ENCODE measurements at places on chromosomes 11 and 22.

- no peak for DNase-seq
Observed at GRCh38 chr11:71368966-71369365, 79.2 kb downstream of the DHCR7 start.

DNA sequence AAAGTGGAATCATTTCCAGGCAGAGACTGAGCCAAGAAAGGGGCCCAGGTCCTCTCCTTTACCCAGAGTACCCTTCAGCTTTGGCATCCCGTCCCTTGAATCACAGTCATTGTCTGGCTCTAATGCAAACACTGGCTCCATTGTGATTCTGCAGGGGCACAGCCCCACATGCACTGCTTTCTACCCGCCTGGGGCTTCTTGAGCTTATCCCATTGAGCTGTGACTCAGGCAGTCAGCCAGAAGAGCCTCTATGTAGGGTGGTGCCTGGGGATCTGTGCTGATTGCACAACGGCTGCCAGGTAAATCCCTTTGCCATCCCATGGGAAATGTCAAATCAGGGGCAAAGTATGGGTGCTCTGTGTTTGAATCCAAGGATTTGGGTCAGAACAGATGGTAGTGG lies 88.9 kb downstream of the RASSF10 start:
- DNase-seq: no peak

- no peak for DNase-seq
Observed at GRCh38 chr22:11066458-11067285, 4461.3 kb upstream of the OR11H1 start.

GRCh38 chr11:102513869-102514268 lies 16.7 kb downstream of the MMP7 start:
- DNase-seq: no peak

DNA sequence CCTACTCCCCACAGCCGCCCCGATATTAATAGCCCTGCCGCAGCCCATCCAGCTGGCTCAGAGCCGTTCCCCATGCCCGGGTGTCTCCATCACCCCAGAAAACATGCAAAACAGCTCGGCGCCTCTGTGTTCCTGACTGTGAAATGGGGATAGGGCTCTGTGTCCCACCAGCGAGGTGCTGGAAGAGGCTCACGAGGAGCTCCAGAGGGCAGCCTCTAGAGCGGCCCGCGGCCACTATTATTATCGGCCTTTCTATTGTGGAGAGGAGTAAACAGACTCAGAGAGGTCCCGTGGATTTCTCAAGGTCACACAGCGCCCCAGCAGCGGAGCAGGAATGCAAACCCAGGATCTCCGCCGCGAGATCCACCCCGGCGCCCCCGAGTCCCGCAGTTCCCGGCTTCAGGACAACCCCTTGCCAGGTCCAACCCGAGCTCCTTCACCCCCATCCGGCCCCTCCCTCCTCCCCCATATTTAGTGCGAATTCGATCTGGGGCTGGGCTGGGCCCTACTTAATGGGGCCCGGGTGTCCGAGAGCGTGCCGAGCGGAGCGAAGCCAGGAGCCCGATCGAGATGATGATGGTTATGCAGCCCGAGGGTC lies at the start of gene ACTN3:
TSS of gene ACTN3 (plus strand) at position 536 of the 598 bp plus-strand sequence. CDS start at position 571, 35 bp downstream.
- DNase-seq: no peak

DNA sequence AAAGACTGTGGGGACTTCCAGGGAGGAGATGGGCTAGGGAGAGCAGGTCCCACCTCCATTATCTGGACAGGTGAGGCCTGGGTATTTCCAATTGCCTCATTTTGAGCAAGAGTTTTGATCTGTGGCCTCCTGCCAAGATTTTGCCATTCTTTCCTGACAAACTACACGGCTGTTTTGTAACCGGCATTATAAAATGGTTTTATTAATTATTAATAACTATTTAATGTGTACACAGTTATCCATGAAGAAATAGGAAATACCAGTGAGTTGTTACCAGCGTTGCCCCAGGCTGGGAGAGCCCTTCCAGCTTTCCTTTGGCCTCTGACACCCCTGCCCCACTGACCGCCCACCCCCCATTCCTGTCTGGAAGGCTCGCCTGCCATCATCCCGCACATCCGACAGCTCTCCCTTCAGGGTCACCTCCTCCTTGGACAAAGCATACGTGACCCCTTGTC lies 14.9 kb upstream of the SEC14L3 start:
- DNase-seq: no peak

GRCh38 chr11:129267716-129268115 lies 75.6 kb upstream of the ARHGAP32 start:
- DNase-seq: peak; percentile 9

DNA sequence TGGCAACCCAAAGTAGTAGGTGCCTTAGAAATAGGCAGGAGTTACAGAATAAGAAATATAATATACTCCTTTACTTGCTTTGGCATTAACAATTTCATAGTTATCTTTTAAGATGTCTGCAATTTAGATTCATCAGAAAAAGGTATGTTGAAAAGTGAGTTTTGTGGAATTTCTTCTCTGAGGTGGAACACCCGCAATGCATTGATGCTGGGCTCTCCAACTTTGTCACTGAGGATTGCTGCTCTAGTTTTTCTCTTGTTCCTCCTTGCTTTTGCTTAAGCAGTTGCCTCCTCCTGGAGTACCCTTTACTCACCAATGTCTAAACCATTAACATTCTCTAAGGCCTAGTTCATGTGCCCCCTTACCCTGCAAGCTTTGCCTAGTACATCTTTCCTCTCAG lies 14.1 kb upstream of the ME3 start:
- DNase-seq: no peak

GRCh38 chr11:117219995-117220394 lies 11.9 kb downstream of the PCSK7 start:
- no peak for DNase-seq

DNA sequence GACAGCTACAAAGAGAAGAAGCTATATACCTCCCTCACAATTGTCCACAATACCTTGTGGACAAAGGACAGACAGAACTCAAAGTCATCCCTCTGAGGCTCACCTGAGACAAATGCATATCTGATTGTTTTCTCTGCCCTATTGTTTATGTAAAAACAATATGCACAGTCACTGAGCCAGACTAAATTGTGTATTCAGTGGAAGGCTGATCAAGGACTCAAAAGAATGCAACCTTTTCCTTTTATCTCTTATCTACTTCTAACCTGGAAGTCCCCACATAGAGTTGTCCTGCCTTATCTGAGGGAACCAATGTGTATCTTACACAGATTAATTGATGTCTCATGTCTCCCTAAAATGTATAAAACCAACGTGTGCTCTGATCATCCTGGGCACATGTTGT lies 13.9 kb upstream of the MED17 start:
- no peak for DNase-seq

DNA sequence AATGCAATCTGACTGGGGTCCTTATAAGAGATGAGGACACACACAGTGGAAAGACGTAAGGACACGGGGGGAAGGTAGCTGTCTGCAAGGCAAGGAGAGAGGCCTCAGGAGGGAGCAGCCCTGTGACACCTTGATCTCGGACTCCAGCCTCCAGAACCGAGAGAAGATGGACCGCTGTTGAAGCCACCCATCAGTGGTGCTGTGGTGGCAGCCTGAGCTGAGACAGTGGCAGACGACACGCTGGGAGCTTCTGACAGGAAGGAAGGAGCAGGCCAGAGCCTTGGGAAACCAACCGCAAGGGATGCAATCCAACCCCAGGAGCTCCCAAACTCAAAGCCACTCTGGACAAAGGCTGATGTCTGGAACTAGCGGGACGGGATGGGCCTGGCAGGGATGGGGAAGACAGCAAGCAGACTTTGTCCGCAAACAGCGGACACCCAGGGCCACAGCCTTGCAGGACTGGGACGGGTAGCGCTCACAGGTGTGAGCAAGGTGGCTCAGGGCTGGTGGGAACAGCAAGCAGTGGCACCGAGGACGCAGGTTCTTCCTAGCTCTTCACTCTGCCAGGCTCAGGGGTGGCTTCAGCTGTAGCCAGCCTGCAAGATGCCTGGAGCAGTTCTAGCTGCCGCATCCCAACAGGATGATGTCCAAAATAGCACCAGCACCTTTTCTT lies 10.9 kb downstream of the LTO1 start:
- DNase-seq: no peak

DNA sequence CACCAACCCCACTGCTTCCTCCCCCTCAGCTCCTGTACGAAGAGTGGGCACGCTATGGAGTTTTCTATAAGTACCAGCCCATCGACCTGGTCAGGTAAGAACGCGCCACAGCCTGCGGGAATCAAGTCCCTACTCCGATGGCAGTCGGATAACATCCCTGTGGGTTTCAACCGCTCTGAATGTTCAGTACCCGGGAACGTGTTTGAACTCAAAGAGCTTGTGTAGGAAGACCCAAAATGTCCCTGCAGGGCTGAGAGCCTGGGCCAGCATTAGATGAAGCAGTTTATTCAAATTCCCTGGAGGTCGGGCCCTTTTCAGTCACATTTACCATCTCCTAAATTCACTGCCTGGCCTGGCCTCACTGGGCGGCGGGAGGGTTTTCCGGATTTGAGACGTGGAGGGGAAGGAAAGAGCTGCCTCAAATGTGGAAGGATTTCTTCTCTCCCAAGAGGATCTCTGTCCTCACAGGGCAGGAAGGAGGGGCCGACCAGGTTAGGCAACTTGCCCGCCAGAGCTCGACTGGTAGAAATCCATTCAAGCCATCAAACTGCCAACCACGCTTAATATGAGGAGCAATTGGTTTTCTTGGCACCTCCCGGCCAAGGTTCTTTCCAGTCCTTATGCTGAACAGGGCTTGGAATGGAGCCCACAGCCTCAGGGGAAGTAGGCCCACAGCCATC lies 46.3 kb downstream of the ANO1 start:
- no peak for DNase-seq

DNA sequence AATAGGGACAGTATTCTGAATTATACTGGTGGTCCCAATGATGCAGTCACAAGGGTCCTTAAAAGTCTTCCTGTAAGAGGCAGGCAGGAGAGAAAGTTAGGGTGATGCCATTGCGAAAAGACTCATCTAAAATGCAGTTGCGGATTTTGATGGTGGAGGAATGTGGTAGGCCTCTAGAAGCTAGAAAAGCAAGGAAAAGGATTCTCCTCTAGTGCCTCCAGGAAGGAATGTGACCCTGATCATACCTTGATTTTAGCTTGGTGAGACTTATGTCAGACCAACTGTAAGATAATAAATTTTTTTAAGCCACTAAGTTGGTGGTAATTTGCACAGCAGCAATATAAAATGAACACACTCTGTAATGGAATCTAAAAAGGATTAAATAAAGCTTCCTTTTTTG lies 33.8 kb downstream of the CHORDC1 start:
- no peak for DNase-seq

DNA sequence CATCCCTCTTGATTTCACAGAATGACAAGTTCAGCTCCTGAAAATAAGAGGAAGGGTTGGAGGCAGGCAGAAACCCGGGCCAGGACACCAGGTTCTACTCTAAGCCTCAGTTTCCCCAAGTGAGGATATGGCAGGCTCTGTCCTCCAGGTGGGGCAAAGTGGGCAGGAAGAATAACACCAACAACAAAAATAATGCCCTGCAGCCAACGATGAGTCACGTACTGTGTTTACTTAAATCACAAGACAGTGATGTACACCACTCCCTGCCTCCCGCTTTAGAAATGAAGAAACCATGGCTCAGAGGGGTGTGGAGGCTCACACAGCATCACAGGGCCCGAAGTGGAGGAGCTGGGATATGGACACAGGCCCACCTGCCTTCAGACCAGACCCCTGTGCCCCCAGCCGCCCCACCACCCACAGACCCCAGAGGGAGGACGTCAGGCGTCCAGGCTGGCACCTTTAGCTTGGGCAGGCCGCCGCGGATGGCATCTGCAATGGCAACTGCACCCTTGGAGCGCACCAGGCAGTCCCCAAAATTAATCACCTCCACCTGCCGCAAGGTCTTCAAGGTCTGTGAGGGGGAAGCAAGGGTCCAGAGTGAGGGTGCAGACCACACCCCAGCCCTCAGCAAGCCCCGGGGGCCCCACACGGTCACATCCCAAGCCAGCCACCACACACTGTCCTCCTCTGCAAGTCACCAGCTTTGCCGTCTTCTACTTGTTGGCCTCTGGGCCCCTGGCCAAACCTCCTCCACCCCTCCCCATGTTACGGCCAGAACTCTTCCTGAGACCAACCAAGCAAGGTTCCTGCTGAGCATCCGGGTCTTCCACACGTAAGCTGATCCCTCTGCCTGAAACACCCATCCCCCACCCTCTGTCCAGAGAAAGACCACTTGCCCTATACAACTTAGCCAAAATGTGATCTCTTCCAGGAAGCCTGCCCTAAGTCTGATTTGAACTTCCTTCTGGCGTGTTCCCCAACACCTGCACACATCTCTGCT lies 15.8 kb upstream of the CHADL start:
- no peak for DNase-seq

GRCh38 chr11:19919050-19919561 lies 206.5 kb downstream of the NAV2 start:
- DNase-seq: no peak

DNA sequence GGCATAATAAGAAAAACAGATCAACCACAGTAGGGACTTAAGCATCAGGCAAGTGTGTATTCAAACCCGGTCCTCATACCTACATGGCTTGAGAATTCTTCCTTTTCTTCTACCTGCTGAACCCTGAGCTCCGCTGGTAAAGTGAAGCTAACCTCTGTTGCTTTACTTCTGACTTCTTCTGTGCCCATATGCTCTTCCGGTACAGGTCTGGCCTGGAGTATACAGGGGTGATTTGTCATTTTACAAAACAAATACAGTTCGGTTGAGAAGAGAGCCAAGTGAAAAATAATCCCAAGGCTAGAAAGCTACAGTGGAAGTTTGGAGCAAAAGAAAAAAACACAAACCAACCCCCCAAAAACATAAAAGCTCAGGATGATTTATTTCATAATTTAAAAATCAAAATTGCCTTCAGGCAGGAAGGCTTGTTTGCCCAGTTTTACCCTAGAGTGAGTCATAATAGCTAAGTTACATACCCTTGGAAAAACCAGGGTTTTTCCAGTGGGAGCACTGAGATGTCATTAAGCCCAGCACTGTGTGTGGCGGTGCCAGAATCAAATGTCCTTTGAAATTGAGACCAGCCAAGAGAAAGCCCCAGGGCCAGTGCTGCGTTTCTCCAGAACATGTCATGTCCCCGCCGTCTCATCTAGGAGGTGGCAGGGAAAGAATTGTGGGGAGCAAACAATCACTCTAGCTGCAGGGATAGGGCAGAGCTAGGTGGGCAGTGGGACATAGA lies 305.5 kb upstream of the ISX start:
- no peak for DNase-seq

DNA sequence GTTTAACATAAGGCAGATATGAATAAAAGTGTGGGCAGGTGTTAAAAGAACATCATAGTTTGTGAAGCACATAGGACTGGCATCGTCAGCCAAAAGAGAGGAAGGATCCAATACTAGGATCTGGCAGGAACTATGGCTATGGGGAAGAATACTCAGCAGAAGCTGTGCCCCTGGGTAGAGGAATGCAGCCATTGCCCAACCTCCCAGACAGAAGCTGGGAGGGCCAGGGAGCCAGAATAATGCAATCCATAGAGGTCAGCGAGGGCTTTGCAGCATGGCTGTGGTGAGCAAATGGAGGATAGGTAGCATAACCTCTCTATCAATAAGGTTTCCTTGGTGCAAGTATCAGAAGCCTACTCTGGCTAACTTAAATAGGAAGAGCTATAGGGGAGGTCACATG lies 11.7 kb upstream of the CSTF3 start:
- DNase-seq: no peak

- no peak for DNase-seq
Observed at GRCh38 chr11:102491969-102492368, 38.6 kb downstream of the MMP7 start.

- DNase-seq: no peak
Observed at GRCh38 chr11:67230406-67230805, 35.9 kb upstream of the GRK2 start.

GRCh38 chr11:26608507-26609146 lies 36.6 kb upstream of the MUC15 start:
- DNase-seq: no peak

Data from NCI-H524 treated with DMSO at 0.1 percent for 48 hours (cell line).